ENCODE measurements at places on chromosomes 13 and 19.

DNA sequence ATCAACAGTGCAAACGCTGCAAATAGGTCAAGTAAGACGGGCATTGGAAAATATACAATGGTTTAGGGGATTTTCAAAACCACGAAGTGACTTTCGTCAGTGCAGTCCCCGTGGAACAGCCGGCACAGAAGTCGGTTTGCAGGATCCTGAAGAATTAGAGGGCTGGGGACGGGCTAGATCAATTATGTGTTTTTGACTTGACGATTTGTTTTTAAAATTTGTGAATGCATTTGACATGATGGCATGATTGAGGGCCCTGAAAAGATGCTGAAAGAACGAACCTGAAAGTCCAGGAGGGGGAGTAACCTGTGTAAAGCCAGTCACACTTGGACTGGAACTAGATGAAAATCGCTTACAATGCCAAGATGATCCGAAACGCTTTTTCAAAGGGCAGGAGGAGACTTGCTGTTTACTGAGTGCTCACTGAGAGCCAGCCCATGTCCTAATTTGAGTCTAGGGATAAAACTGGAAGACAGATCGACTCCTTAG is 8.9 kb upstream of the DGKH start:
- DNase-seq, result peak; percentile 16

GRCh38 chr13:102954350-102954749 is 108.5 kb downstream of the ERCC5 start:
- DNase-seq, result no peak

- peak; percentile 63 for DNase-seq
Measured at GRCh38 chr19:8367327-8368001, 3.5 kb downstream of the ANGPTL4 start.

DNA sequence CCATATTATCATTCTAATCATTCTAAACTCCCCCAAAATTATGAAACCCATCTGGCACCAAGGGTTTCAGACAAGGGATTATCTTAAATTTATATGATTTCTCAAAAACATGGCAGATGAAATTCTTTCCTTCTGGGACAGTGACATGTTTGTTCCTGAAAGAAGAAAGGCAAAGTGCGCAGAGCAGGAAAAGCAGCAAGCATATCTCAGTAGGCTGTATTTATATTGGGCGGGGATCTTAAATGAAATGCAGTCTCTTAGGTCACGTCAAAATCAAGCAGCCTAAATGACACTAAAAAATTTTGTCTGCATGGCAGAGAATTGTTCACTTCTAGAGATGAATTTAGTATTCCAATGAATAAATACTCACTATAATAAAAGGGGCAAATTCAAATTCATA is 49.3 kb downstream of the RCBTB2 start:
- DNase-seq, result no peak

- DNase-seq, result peak; percentile 57
Measured at GRCh38 chr19:3365093-3365835, 1.1 kb upstream of the NFIC start.

DNA sequence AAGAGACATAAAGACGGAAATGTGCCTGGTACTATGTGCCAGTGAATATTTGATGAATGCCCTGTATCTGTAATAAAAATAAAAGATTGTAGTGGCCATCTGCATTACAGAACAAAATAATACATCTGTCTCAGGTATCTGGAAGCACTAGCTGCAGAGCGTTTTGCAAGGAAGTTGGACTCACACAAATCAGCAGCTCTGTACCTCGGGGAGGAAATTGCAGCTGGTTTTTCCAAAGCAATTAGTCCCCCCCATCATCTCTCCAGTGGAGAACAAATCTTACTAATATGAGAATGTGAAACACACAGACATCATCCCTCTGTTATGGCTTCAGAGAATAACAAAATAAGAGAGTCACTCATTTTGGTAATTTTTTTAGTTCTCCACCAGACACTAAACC is 245.3 kb downstream of the ITGBL1 start:
- DNase-seq, result no peak

DNA sequence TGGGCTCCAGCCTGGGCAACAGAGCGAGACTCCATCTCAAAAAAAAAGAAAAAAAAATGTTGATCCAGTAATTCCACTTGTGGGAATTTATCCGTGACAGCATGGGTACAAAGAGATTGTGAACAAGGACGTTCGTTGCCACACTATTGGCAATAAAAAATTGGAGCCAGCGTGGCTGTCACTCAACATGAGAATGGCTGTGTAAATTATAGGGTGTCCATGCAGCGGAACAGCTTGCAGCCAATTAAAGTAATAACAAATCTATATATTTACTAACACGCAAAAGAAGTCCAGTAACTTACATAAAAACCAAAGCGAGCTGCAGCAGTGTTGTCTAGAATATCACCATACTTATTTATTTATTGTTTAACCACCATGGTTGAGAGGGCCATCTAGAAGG is 19.3 kb downstream of the DPF1 start:
- DNase-seq, result no peak

GRCh38 chr13:99734013-99734693 is 232.9 kb downstream of the TM9SF2 start:
- DNase-seq, result no peak

DNA sequence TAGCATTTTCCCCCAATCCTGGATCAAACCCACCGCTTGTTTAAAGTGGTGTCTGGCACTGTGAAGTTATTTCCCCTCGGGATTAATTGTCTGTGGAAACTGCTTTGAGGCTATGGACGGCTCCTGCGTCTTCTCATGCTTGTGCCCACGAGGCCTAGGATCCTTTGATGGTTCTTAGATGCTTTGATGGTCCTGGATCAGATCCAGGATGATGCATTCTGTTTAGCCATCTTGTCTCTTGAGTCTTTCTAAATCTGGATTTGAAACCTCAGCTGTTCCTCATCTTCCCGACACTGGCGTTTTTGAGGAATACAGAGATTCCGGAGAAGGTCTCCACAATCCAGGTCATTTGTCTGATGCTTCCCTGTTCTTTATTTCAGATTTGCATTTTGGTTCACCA is 36.1 kb upstream of the USP29 start:
- no peak for DNase-seq

GRCh38 chr19:9700229-9700981 is 25.5 kb upstream of the ZNF562 start:
- no peak for DNase-seq

- DNase-seq, result no peak
Measured at GRCh38 chr19:8074501-8074900, 21.9 kb downstream of the CCL25 start.

- DNase-seq, result no peak
Measured at GRCh38 chr19:6041071-6041470, 63.1 kb upstream of the RANBP3 start.

DNA sequence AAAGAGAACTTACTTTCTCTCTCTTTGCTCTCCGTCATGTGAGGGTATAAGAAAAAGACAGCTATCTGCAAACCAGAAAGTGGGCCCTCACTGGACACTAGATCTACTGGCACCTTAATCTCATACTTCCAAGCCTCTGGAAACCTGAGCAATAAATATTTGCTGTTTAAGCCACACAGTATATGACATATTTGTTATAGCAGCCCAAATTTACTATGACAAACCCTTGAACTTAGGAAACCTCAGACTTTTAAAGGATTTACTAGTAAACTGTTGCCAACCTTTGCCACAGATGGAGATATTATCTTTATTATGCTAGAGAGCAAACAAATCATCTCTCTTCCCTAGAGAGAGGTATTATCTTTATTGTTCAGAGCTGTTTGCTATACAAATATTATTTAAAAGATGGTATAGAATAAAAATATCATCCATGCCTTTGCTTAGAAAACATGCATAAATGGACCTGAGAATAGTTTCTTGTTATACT is 1446.1 kb downstream of the SLITRK1 start:
- DNase-seq, result no peak

DNA sequence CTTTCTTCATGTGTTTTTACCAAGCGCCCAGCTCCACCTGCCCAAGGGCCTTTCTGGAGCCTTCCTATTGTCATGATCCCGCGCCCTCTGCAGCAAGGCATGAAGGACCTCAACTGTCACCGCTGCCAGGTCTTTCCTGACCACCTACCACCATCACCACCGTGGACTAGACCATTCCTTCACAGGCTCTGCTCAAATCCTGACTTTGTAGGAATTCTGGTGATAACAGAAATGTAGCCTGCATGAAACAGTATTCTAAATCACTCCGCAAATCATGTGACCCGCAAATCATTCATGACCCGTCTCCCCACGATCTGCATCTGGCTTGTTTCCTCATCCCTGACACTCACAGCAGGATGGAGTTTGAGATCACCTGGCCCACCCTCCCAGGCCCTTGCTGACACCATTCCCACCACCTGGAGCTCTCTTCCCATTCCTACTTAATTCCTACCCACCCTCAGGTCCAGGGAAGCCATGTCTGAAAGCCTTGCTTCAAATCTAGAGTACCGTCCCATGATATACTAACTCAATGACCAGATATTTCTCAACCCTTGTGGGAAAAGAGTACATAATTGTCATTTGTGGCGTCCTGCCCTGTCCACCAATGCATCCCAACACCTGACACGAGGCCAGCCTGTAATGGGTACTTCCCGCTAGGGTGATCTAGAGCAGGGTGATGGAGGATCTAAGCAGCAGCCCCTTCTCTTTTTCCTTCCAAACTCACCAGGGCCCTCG is 1.3 kb downstream of the UBE2S start:
- no peak for DNase-seq

DNA sequence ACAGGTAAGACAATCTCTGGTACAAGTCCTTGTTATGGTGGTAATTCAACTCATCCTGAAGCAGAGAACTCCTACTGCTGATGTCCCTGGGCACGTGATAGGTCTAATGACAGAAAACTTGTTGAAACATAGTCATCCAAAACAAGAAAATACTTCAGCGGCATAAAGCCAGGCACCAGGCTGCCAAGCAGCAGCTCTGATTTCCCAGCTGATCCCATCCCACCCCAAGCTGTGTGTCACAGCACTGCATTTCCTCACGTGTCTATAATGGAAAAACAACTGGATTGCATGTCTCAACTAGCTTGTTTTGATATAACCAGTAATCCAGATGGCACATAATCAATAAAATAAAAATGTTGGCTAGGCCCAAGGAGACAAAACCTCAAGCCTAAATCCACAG is 64.8 kb downstream of the MIPEP start:
- DNase-seq, result no peak

- DNase-seq, result no peak
Measured at GRCh38 chr13:66033924-66034323, 1196.2 kb downstream of the PCDH9 start.

DNA sequence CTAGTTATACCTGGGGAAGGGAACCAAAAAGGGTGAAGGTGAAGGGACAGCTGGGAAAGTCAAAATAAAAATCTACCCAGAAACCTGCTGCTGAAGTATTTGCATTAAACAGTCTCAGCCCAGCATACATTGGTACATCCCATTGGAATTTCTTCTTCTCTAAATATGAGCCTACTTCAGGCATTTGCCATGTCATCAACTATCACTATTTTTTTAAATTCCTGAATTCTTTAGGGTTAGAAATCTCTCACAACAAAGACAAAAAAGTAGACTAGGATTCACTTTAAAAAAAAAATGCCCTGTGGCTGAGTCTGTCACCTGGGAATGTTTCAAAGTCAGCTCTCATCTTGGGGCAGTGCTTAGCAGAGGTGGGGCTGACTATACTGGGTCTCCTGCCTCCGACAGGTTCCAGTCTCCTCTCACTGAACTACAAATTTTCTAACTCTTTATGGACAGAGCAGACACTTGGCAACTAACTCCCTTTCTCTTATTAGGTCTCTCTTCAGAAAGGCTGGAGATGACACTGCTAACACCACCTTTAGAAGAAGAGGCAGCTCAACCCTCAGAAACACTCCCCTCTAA is 141.2 kb downstream of the LHFPL6 start:
- DNase-seq, result no peak

DNA sequence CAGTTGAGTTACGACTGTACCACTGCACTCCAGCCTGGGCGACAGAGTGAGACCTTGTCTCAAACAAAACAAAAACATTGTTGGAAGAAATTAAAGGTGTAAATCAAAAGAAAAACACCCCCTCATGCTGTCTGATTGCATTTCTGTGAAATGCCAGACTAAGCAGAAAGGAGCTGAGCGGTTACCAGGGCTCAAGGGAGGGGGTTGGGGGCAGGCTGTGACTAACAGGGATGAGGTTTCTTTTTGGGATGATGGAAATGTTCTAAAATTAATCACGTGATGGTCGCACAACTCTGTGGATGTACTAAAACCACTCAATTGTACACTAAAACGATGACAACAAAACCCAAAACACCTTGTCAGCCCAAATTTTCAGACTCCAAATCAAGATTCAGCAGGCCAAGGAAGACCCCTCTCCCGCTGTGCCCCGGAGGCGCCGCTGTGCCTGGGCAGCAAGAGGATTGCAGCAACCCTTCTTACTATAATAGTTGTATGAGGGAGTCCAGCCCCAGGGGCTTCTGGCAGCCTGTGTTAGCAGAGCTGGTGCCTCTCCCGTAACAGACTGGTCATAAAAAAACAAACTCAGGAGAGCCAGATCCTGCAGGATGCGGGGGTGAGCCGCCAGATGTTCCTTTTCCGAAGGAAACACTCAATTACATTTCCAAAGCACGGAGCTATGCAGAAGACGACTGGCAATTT is 20.9 kb downstream of the CAPS start:
- no peak for DNase-seq

DNA sequence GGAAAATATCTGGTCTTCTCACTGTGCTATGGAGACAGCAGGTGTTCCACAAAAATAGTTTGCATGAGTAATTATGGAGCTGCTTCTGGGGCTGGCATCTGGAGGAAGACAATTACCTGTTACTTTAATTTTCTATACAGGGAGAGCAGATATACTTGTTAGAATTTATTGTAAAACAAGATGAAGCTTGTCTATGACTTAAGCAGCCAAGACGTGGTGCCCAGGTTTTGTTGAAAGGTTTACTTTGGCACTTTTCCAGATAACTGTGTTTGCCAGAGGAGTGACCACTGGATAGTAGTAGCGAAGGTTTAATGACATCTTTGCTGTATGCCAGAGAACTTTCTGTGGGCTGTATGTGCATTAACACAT is 134.5 kb upstream of the KL start:
- DNase-seq, result no peak

- DNase-seq, result peak; percentile 18
Measured at GRCh38 chr13:25085125-25085742, 10.7 kb upstream of the PABPC3 start.

DNA sequence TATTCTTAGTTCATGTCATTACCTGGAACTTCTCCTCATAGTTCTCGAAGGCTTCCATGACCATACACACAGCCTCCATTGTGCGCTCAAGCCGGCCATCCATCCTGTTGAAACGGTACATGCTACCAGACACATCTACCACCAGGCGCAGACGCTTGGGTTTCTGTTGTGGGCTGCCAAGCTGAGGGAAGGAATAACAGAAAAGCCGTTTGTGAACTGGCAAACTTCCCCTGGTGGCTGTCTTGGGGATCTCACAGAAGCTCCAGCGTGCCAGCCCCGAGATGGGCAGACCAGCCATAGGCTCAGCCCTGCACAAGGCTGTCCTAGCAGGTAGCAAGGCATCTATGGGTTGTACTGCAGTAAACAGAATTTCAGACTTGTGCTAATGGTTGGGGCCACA is 130.1 kb downstream of the RGCC start:
- no peak for DNase-seq

- DNase-seq, result no peak
Measured at GRCh38 chr13:29538652-29539040, 56.8 kb downstream of the SLC7A1 start.

Data from HuH-7.5 (cell line).